ENCODE measurements at places on chromosomes 6 and 20.

DNA sequence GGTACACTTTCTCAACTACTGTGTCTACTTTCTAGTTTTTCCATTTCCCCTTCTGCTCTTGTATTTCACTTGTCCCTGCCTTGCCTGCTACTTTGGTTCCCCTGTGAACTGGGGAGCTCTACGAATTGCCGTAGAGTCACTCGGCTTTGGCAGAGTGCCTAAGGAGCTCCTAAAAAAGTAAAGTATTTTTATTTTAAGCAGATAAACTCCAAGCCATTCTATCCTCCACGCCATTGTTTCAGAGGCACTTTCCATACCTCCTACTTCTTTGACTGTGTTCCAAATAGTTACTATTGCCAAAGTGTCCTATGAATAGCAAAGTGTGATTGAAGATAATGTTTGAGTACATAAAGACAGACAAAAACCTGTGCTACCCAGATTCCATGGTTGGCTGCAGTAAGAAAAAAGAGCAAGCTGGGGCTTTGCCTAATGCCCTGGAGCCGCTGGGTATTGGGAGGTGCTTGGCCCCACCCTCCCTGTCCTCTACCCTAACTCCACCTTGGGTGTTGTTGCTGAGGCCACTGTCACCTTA is 5.1 kb upstream of the MBOAT1 start:
- no peak for DNase-seq

GRCh38 chr20:57397693-57398108 is 6.5 kb downstream of the RBM38 start:
- no peak for DNase-seq

- DNase-seq: no peak
These were observed 74.6 kb upstream of the RREB1 start for GRCh38 chr6:7033202-7033601.

DNA sequence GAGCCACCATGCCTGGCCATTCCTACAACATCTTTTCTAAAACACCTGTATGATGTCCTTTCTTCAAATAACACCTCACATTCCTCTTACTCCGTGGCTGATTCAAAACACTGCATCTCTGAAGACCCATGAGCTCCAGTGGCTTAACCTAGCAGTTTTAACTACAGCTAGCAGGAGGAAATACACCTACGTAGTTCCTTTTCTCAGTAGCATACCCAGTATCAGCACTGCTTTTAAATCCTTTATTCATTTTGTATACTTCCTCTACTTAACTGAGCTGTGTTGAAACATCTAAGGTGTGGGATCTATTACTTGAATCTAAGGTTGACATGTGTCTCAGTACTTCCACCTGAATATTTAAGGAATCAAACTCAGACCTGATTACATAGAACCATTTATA is 113.6 kb upstream of the CCDC28A start:
- no peak for DNase-seq
